ENCODE measurements at places on chromosomes 3 and 15.

DNA sequence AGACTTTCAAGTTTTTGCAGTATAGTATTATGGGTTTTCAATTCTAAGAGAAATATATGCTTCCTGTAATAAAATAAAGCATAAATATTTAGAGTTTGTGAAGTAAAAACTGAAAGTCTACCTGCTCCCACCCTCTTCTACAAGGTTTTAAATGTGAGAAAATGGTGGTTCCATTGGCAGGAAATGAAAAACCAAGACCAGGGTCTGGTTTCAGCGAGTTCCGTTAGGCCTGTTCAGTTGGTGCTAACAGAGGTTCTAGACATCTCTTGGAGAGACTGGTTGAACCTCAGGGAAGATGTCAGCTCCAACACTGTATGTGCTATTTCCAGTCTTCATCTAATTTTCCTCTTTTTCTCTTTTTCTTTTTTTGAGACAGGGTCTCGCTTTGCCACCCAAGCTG lies 11.8 kb upstream of the MYO1E start:
- DNase-seq: no peak

DNA sequence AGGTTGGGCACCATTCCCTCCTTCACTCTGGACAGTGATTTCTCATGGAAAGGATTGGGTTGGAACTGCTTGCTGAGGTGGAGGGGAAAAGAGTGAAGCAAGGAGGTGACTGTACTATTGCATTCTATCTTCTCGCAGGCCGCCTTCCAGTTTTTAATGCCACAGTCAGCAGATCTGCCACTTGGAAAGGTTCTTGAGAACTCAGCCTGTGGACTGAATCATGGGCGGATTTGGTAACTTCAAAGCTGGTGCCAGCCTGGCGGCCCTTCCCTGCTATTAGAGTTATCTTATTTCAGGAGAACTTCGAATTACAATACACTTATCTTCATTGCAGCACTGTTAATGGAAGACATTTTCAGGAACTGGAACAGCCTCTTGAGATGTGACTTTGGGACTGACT lies 23.1 kb upstream of the SLC28A2 start:
- DNase-seq: no peak

DNA sequence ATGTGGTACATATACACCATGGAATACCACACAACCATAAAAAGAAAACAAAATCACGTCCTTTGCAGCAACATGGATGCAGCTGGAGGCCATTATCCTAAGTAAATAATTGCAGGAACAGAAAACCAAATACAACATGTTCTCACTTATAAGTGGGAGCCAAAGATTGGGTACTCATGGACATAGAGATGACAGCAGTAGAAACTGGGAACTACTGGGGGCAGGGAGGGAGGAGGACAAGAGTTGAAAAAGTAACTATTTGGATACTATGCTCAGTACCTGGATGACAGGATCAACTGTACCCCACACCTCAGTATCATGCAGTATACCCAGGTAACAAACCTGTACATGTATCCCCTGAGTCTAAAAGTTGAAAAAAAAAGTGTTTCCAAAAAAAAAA lies 23.2 kb upstream of the ATOSA start:
- DNase-seq: no peak

- DNase-seq: no peak
Observed at GRCh38 chr3:14758297-14758696, 60.5 kb upstream of the FGD5 start.

- no peak for DNase-seq
Observed at GRCh38 chr15:81221449-81221848, 24.8 kb downstream of the IL16 start.

GRCh38 chr3:167300207-167300606 lies 79.9 kb downstream of the ZBBX start:
- DNase-seq: no peak

GRCh38 chr15:67460521-67460920 lies 60.4 kb upstream of the C15orf61 start:
- DNase-seq: no peak

DNA sequence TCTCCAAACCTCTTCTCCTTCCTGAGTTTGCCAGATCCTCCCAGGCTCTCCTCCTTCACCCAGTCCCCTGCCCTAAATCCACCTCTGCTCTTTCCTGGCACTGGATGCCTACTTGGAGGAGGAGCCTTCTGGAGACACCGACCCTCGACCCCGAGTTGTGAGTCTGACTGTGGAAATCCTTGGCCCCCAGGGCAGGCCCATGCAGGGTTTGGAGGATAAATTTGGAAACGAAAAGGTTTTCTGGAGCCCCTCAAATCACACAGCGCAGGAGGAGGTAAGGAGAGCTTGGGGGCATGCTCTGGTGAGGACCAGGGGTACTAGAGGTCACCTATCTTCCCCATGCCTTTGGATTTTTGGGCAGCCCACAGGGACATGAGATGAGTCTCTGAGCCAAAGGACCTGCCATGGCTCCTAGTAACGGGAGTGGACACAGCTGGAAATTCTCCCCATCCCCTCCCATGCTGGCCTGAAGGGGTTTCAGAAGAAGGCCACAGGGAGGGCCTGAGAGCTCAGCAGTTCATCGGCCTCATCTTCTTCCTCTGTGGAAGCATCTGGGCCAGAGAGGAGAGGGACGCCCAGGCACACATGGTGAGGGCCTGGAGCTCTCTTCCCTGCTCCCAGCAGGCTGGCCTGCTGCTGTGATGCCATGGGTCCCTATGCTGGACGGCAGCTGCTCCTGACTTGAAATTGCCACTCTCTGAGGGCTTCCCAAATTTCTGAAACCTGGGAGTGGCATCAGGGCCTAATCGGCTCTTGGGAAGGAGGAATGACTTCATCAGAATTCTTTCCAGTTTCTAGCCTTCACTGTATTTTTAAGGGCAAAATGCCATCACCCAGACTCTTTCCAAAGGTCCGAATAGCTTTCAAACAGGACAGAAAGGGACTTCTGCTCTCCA lies 68.6 kb upstream of the ITGA11 start:
- DNase-seq: no peak

DNA sequence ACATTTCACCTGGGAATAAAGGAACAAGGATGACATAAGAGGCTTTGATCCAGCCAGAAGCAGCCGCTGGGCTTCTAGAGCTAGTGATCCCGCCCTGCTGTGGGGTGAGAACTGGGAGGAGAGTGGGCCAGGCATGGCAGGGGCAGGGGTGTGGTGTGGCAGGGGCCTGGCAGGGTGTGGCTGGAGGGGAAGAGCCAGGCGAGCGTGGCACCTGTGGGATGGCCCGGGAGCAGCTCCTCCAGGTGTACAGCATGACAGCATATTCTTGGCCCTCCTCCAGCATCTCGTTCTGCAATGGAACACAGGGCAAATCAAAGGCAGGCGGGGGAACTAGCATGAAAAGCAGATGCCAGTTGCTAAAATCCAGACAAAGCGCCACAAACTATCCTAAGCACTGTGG lies 35.5 kb downstream of the CYFIP1 start:
- no peak for DNase-seq

GRCh38 chr3:195271410-195272243 lies 668 bp upstream of the XXYLT1 start:
- DNase-seq: peak; percentile 86

GRCh38 chr15:40536501-40536900 lies 28.3 kb downstream of the CCDC32 start:
- DNase-seq: no peak

DNA sequence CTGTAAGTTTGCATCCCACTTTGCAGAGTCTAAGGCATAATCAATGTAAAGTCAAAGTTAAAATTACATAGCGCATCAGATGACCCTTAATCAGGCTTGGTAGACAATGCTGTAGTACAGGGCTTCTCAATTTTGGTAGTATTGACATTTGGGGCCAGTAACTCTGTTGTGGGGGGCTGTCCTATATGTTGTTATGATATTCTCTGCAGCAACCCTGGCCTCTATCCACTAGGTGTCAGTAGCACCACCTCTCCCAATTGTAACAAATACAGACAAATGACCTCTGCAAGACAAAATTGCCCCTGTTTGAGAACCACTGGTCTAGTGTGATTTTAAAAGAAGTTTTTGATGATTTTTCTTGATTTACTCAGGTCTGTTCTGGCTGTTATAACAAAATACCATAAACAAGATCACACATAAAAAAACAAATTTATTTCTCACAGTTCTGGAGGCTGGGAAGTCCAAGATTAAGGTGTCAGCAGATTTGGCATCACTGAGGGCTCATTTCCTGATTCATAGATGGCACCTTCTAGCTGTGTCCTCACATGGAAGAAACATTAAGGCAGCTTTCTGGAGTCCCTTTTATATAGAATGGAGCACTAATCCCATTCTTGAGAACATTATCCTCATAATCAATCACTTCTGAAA lies 37.6 kb upstream of the SLC9A9 start:
- DNase-seq: no peak

DNA sequence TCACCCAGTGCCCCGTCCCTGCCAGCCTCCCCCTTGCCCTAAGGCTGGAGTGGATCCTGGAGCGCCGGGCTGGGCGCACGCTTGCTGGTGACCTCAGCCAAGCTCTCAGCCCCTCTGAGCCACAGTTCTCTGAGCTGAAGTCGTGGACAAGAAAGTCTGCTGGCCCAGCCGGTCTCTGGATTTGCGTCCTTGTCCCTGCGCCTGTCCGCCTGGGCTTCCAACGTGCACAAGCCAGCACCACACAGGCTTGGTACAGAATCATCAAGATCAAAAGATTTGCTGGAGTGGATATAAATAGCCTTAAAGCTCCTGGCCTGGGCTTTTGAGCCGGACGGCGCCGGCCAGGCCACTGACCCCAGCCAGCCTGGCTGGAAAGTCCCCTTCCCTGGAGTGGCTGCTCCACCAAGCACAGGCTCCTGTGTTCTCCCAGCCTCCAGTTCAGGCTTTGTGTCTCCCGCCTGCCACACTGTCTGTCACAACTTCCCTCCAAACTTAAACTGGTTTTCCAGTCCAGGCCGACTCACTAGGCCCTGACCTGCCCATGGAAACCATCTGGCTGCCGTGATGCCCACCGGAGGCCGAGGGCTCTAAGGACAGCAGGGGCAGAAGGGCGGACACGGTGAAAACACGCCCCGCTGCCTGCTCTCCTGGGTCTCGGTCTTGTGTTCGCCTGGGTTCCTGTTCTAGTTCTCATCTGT lies 156.2 kb downstream of the NUP210 start:
- no peak for DNase-seq

- DNase-seq: no peak
Observed at GRCh38 chr15:56244811-56245576, 1.3 kb upstream of the RFX7 start.

- DNase-seq: no peak
Observed at GRCh38 chr15:73139744-73140553, 87.7 kb downstream of the NEO1 start.

DNA sequence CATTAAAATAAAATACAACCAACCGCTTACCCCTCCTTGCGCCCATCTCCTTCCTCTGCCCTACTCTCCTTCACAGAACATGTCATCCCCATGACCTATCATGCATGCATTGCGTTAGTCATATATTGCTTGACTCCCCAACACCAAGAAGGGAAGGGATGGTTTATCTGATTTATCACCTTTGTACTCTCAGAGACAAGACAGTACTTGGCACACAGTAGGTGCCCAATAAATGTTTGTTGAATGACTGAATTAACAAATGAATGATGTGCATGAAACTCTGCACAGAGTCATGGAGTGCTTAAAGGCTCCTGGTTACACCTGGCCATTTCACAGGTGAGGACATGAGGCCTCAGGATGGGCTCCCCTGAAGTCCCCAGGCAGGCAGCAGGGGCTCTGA lies 59.7 kb downstream of the IQSEC1 start:
- DNase-seq: no peak

DNA sequence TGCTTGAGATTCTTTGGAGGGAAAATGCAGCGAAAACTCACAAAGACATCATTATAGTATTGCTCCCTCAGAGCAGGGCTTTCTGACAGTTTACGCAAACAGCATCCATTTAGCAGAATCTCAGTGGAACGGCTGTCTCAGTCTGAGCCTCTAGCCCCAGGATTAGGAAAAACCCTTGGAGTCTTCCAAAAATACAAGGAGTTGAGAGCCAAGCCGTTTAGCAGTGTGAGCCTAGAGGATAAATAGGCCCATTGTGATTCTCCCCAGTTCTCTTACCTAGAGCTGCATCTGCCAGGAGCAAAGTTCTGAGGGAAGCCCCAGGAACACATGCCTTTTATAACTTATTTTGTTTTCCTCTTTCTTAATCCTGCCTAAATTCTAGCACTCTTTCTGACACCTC lies 359.6 kb downstream of the NTRK3 start:
- peak; percentile 13 for DNase-seq

DNA sequence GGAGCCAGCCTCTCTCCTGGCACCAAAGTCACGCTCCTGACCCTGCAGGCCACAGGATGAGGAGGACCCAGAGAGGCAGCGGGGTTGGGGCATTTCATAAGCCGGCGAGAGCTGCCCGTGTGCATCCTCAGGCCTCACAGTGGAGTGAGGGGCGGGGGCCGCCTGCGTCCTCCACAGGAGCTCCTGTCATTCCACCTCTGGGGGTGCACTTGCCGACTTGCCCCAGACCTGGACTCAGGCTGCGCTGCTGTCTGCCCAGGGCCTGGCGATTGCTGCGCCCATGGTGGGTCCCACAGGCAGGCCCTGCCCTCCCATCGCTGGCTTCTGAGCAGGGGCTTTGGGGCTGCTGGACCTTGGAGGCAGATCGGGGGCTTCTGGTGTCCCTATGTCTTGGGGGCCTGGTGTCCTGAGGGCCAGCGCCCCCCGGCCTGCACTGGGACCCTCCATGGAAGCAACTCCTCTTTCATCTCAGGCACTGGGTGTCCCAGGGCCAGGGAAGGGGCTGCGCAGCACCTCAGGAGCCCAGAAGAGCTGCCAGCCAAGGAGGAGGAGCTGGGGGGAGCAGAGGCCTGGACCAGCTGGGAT lies 184.0 kb downstream of the GOLGA6L6 start:
- no peak for DNase-seq

DNA sequence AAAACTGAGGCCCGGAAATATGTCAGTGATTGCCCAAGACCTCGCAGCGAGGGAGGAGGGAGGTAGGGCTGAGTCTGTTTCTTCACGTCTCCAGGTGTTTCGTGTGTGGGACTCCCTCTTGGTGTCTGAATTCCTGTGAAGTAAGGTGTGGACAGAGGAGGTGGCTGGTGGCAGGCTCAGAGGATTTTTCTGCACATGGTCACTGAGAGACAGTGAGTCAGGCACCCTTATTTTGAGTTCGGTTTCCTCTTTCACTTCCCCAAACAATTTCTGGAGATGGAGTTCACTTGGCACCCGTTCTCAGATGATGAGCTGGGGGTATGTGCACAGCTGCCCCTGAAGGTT lies 46.3 kb upstream of the VPS8 start:
- no peak for DNase-seq

- DNase-seq: no peak
Observed at GRCh38 chr15:77027111-77027696, 32.3 kb downstream of the PSTPIP1 start.
